Peyer's patch (tissue), 4 donors: ENCODE measurements at places on chromosomes 6 and 20.

DNA sequence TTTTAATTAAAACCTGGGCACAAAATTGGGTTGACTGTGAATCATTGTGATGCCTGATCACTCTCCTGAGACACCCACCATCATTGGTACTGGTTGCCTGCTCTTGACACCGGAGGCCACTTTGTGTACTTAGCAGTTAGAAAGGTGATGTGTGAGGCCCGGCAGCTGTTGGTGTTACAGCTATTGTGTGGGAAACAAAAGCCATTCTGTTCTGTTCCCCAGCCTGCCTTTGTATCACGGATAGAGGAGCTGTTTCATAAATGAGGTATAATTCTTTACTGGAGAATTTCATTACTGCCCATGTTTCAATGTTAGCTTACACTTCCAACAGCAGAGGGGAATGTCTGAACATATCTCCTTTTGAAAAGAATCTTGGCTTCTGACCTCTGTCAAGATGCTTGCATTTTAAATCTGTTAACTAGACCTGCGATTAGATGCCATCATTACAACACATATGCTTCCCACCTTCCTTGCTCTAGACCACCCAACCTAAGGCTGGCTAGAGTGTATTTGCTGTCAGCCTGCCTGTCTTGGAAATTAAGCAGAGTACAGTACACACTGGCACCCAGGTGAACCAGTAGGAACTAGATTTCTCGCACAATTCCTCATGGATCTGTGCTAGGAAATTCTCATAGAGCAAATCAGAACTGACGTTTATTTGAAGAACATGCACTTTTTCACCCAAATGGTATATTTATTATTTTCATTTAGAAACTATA, 142.4 kb upstream of the INSM1 start:
- no peak for DNase-seq

DNA sequence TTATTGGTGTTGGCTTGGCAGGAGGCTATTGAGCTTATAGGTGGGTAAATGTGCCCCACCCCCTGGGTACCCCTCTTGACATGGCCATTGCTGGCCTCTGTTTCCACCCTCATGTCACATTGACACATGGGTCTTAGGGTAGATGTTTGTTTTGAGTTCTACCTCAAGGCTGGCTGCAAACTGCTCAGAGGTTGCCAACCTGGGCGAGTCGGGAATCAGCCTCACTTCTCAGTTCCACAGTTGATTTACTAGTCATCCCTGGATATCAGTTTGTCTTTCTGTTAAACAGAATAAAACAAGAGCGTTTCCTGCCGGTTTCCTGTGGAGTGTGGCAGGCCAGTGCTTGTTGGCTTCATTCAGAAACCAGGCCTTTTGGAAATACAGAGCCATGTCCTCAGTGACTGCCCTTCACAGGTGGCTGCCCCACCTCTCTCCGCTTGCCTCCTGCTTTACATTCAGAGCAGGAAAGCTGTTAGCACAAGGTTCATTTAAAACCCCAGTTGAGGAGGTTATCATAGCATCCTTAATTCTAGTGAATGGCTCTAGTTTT, 105.6 kb downstream of the TCP11 start:
- DNase-seq = no peak

DNA sequence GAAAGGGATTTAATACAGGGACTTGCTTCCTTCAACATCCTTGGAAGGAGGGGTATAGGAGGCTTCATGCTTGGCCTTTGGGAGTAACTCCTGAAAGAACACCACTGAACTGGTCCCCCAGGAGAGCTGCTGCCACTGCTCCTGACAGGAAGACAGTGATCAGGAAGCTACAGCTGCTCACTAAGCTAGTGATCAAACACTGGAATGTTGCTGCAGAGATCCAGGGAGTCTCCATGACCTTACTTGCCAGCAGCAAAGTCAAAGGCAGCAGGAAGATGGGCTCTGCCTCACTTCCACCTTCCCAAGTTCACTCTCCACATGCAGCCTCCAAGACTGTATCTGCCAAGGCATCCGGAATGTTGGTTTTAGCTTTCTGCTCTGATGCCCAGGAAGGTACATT, 31.8 kb downstream of the PIM1 start:
- DNase-seq = peak; percentile 9

- no peak for DNase-seq
Observed at GRCh38 chr6:133567636-133568035, 321.3 kb upstream of the TCF21 start.

- no peak for DNase-seq
Observed at GRCh38 chr6:155349129-155349528, 34.8 kb upstream of the TFB1M start.
